ENCODE measurements at places on chromosomes 13 and 19.
A peak's percentile ranks its signal among the peaks of the same experiment; 100 is the strongest.

DNA sequence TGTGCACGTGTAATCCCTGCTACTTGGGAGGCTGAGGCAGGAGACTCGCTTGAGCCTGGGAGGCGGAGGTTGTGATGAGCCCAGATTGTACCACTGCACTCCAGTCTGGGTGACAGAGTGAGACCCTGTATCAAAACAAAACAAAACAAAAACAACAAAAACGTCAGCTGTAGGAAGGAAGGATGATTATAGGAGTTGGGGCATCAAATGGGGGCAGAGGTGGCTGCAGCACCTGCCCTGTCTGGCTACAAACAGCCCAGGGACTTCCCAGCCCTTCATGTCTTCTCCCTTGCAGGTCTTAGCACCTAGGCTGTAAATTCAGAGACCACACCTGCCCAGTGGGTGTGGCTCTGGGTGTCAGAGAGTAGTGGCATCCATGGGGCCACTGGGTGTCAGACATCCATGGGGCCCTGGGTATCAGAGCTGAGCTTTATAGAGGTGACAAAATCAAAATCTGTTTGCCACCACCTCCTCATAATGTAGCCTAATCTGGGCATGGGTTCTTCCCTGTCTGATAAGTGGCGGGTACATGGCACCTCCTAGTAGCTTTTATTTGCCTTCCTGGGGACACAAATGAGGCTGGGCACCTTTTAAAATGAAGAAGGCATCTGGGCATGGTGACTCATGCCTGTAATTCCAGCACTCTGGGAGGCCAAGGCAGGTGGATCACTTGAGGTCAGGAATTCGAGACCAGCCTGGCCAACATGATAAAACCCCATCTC, 4.7 kb upstream of the B3GNT3 start:
- no peak for DNase-seq

GRCh38 chr13:50422181-50423148, 407.2 kb downstream of the KCNRG start:
- no peak for DNase-seq

GRCh38 chr13:26954976-26955375, 194.4 kb upstream of the GPR12 start:
- no peak for DNase-seq

GRCh38 chr19:44824761-44825160, 15.9 kb downstream of the BCAM start:
- no peak for DNase-seq

DNA sequence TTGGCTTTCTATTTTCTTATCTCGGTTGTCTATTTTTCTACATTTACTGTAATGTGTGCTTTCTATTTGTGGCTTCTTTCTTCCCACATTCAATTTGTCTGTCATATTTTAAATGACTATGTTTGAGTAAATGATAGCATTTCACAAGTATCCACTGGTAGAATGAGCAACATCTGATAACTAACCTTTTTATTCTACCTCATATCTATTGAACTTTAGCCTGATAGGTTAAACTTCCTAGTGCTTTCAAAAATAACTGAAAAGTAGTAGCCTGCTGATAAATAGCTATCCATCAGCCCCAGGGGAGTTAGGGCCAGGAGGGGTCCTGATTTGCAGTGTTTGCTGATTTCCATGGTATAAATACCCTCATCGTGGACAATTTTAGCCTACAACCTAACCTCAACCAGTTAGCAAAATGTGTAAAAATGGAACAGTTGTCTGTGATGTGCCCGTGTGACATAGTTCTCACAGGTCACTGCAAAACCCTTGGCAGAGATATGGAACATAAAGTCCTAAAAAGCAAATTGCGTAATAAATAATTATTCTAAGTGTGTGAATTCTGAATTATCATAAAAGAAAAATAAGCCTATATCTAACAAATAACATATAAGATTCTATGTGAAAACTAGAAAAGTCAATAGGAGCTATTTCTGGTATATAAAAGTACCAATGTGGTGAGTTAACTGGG, 32.1 kb downstream of the KCTD12 start:
- no peak for DNase-seq

DNA sequence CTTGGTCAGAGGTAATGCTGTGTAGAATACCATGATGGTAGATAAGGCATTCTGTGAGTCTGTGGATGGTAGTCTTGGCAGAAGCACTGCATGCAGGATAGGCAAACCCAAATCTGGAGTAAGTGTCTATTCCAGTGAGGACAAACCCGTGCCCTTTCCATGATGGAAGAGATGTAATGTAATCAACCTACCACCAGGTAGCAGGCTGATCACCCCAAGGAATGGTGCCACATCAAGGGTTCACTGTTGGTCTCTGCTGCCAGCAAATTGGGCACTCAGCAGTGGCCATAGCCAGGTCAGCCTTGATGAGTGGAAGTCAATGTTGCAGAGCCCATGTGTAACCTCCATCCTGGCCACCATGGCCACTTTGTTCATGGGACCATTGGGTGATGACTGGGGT, 155.0 kb downstream of the RAP2A start:
- DNase-seq, result no peak

- DNase-seq, result no peak
Measured at GRCh38 chr13:80571346-80572307, 230.7 kb upstream of the SPRY2 start.

- DNase-seq, result no peak
Measured at GRCh38 chr19:4376028-4376670, 24.2 kb downstream of the SH3GL1 start.

DNA sequence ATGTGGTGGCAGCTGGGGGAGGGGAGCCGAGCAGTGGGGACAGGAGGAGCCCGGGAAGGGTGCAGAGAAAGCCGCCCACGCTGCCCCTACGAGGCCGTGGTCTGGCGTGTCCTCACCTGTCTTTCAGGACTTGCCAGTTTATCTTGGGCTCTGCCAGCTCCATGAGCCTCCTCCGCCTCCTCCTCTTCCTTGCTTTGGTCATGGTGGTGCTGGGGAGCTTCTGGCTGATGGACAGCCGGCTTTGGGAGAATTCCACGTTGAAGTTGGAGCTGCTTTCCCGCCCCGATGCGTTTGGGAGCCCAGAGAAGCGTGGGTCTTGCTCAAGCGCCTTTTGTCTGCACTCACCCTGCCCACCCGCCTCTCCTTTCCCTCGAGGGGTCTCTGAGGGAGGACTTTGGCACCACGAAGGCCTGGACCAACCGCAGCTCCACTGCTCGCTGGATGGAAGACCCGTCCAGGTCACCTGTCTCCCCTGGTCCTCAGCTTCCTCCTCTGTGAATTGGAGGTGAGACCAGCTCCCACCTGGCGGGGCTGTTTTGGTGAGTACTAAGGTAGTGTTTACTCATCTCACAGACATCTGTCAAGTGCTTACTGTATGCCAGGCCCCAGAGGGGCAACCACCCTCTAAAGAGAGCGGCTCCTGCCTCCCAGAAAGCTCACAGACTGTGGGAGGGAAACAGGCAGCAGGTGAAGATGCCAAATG, 29.7 kb upstream of the MIER2 start:
- DNase-seq, result no peak

GRCh38 chr13:72620874-72621273, 106.6 kb downstream of the MZT1 start:
- no peak for DNase-seq

- no peak for DNase-seq
Measured at GRCh38 chr19:23262920-23263319, 12.7 kb upstream of the ZNF724 start.

DNA sequence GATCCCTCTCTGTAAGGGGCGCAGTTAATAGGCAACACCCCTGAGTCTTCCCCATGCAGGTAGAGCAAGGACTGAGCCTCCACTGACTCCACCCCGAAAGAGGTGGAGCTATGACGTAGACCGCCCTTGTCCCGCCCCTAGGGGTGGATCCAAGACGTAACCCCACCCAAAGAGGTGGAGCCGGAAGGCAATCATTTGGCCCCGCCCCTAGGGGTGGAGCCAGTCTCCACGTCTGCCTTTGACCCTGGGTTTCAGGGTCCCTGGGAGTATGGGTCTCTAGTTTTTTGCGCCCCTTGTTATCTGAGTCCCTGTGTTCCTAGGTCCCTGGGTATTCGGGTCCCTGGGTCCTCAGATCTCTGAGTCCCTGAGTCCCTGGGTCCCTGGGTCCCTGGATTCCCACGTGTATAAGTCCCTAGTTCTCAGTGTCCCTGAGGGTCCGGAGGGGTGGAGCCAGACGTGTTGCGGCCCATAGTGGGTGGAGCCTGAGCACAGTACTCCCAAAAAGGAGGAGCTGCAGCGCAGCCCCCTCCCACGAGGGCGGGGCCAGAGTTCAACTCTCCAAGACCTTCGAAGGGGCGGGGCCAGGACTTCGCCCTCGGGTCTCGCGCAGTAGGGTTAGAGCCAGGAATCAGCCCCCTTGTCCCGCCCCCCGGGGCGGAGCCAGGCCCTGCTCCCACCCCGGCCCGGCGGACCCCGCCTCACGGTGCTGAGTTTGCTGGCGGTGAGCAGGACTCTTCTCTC, 5.3 kb downstream of the DENND1C start:
- peak; percentile 10 for DNase-seq

DNA sequence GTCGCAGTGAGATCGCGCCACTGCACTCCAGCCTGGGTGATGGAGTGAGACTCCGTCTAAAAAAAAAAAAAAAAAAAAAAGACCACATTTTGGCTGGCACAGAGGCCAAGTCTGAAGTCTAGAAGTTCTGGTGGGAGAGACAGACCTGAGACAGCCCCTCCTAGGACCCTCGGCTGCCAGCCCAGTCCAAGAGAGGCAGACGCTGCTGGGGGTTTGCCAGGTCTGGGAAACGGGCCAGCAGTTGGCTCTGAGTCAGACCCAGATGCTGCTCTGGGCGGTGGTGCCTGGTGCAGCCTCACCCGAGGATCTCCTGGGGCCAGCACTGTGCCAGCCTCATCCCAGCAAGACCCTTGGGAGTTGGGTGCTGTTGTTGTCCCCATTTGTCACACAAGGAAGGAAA, 5.8 kb downstream of the FCHO1 start:
- no peak for DNase-seq

GRCh38 chr13:88144580-88144979, 473.4 kb downstream of the SLITRK5 start:
- DNase-seq, result no peak

DNA sequence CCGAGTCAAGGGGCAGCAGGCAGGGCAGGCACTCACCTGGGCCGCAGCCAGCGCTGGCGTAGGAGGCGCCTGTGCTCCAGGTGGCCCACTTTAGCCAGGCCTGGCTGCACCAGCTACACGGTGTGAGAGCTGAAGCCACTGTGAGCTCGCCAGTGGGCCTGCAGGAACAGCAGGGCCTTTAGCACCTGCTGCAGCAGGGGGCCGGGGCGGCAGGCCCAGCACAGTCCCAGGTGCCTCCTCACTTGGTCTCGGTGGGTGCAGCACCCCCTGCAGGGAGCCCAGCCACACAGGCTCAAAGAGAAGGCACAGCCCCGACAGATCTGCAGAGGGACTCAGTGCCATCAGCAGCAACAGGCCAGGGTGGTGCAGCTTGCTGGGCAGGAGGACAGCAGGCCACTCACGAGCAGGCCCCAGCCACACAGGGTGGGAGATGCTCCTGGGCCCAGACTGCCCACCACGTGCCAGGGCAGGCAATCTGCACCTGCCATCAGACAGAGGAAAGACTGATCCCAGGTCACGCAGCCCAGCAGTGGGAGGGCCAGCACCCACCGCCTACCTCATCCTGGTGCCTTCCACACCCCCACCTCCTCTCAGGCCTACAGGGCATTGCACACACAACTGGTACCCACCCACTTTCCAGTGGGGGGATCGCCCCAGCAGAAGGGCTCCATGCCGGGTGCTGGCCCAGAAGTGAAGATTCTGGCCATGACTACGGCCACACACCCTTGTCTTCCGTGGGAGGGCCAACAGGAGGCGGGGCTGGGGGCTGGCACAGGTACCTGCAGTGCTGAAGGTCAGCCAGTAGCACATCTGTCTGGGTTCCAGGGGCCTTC, 15.8 kb downstream of the ARHGAP33 start:
- no peak for DNase-seq

- DNase-seq, result peak; percentile 72
Measured at GRCh38 chr13:41660411-41660810, 203.1 kb downstream of the RGCC start.

GRCh38 chr19:41638641-41639081, 11.8 kb upstream of the CEACAM4 start:
- DNase-seq, result no peak

GRCh38 chr13:94999871-95000270, 287.5 kb upstream of the SOX21 start:
- no peak for DNase-seq

DNA sequence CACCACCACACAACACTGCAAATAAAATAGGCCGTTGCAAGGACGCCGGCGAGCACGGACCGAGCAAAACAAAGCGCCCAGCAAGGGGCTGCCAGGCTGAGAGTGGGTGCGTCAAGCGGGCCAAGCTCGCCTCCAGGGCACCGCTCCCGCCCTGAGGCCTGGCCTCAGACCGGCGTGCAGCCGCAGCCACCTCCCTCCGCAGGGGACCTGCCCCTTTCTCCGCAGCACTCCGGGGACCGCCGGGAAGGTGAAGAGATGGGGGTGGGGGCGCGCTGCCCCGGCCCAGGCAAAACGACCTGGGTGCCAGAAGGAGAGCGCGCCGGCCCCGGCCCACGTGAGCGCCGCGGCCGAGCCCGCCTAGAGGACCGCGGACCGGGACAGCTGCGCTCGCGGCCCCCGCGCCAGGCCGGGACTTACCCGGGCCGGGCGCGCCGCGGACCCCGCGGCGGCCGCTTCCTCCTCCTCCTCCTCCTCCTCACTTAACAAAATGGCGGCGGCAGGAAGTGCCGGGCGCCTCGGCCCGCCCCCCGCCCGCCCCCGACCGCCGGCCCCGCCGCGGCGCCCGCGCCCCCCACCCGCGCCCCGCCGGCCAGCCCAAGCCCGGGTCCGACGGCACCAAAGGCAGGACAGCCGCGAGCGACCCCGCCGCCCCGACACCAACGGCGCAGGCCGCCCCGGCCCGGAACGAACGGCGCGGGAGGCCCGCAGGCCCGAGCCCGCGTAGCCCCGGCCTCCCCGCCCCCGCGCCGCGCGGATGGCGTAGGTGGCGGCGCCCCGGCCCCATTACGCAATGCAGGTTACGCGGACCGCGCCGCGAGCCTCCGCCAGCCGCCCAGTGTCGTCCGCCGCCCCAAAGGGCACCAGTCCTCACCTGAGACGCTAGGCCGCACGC, 674 bp downstream of the BRD4 start:
- DNase-seq, result no peak

DNA sequence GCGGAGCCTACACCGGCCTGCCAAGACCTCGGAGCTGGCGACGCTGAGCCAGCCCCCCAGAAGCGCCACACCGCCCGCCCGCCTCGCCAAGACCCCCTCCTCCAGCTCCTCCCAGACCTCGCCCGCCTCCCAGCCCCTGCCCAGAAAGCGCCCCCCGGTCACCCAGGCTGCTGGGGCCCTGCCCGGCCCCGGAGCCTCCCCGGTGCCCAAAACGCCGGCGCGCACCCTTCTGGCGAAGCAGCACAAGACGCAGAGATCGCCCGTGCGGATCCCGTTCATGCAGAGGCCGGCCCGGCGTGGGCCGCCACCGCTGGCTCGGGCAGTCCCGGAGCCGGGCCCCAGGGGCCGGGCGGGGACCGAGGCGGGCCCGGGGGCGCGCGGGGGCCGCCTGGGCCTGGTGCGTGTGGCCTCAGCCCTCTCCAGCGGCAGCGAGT, 10.2 kb downstream of the C19orf25 start:
- DNase-seq, result no peak

- DNase-seq, result no peak
Measured at GRCh38 chr19:14061751-14062557, at the start of gene PALM3. PALM3 (minus strand) TSS chr19:14062076; CDS start chr19:14061980, 96 bp downstream.

GRCh38 chr13:87999788-88000187, 328.6 kb downstream of the SLITRK5 start:
- DNase-seq, result no peak

- DNase-seq, result peak; percentile 94
Measured at GRCh38 chr13:94656766-94657165, 55.1 kb downstream of the GPR180 start.
